Stimulated activated naive B cell treated with anti-CD40 and anti-IgM and Interleukin-4, amounts not matched to agents 10 μg/mL and 1 μg/mL and 100 μg/mL, for 72 hours (primary cell): ENCODE measurements at places on chromosomes 7 and 10.

- peaks cover 38% of the 10 kb centered on the region for H3K4me1 ChIP-seq
- no peak overlapping the region for H3K4me3 ChIP-seq
- peak overlapping the region; percentile 56 for H3K27ac ChIP-seq
- H3K36me3 ChIP-seq: no peaks in the 10 kb centered on the region
- no peak for DNase-seq
Observed at GRCh38 chr7:20200361-20200760, 16.8 kb downstream of the MACC1 start.

GRCh38 chr10:56466005-56466404 lies 104.9 kb upstream of the ZWINT start:
- no peaks in the 10 kb centered on the region for H3K4me1 ChIP-seq
- no peak for DNase-seq
- H3K27me3 ChIP-seq: no peaks in the 10 kb centered on the region
- H3K4me3 ChIP-seq: no peak overlapping the region
- H3K36me3 ChIP-seq: no peaks in the 10 kb centered on the region

- no peaks in the 10 kb centered on the region for H3K36me3 ChIP-seq
- H3K4me3 ChIP-seq: no peak overlapping the region
- H3K27ac ChIP-seq: no peak overlapping the region
- no peaks in the 10 kb centered on the region for H3K27me3 ChIP-seq
- peaks cover 15% of the 10 kb centered on the region for H3K4me1 ChIP-seq
Observed at GRCh38 chr7:36188906-36189305, 35.9 kb downstream of the EEPD1 start.

GRCh38 chr7:158446281-158446680 lies 141.3 kb downstream of the PTPRN2 start:
- peaks cover 5% of the 10 kb centered on the region for H3K27me3 ChIP-seq
- no peak for DNase-seq
- H3K4me1 ChIP-seq: no peaks in the 10 kb centered on the region
- H3K4me3 ChIP-seq: no peak overlapping the region
- H3K27ac ChIP-seq: no peak overlapping the region

GRCh38 chr7:28565980-28566379 lies 153.7 kb downstream of the CREB5 start:
- no peak for DNase-seq
- no peak overlapping the region for H3K4me3 ChIP-seq
- H3K4me1 ChIP-seq: peaks cover 10% of the 10 kb centered on the region
- peaks cover 7% of the 10 kb centered on the region for H3K27me3 ChIP-seq
- H3K27ac ChIP-seq: no peak overlapping the region

DNA sequence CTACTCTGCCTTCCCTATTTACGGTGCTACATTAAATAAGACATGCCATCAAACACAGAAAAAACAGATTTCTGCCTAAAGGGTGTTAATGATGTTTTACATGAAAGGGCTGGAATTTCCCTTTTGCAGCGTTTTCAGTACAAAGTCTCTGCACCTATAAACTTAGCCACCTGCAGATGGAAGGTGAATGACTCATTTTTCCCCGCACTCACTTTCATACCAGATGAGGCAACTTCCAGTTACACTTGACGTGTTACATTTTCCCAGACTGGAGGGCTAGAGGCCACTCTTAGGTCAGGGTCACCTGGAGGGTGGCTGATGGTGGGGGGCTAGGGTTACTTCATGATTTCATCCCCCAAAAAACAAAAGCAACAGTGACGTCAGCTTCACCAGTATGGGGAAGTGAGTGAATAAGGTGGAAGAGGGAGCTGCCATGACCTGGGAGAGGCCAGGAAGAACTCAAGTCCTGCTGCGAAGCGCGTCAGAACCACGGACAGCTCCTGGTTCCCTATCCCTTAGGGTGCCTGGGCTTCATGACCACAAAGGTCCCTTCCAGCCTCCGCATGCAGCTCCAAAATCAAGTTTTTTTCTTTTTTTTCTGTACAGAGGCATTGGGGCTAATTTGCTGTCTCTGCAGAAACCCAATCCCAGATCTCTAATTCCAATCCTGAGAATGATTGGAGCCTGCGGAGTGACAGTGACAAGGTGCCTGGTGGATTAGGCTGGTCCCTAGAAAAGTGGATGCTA lies 94.0 kb downstream of the ADARB2 start:
- no peak overlapping the region for H3K4me3 ChIP-seq
- H3K27me3 ChIP-seq: peaks cover 31% of the 10 kb centered on the region
- H3K4me1 ChIP-seq: peaks cover 11% of the 10 kb centered on the region
- peak; percentile 30 for DNase-seq
- H3K27ac ChIP-seq: peak overlapping the region; percentile 31

- no peak overlapping the region for H3K4me3 ChIP-seq
- no peaks in the 10 kb centered on the region for H3K36me3 ChIP-seq
- no peak overlapping the region for H3K27ac ChIP-seq
- H3K27me3 ChIP-seq: peaks cover 12% of the 10 kb centered on the region
Observed at GRCh38 chr10:71088054-71088453, 124.3 kb upstream of the UNC5B start.

DNA sequence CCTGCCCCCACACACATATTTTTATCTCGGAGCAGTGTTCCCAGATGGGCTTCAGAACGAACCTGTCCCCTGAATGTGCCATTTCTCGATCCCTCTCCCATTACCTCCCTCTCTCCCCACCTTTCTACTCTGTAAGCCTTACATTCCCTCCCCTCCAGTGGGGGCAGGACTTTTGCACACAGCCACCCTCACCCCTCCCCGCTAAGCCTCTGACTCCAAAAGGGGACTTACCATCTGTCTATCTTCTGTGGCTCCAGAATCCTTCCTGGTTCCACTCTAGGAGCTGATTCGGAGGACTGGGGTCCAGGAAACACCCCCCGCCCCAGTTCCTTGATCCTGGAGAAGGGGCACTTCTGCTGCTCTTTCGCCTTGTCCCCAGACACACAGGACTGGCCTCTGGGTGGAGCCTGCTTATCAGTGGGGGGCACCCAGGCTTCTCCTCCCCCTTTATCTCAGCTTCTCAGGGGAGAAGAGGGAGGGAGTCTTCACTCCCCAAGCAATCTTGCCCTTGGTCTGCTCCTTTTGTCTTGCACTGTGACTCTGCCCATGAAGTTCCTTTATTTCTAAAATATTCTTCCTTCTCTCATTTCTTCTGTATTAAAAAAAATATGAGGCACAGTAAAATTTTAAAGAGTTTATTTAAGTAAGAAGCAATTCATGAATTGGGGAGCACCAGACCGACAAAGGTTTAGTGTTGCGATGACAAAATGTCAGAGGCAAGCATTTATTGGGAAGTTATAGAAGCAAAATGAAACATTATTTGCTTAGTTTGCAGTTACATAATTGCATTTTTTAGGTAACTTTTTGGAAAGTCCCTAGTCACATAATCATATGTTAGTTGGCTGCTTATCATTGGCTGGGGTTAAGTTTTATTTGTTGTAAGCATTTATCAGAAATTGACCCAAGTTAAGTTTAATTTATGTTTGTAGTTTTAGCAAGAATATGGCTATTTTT lies at the start of gene KEL:
Gene KEL, minus strand, starts transcription at position 391 of the 954 bp plus-strand sequence. Its CDS starts 157 bp downstream, at position 234.
- H3K4me3 ChIP-seq: no peak within 1 kb of the TSS
- peaks cover 33% of the 10 kb centered on the region for H3K27me3 ChIP-seq
- no peak for DNase-seq

- peaks cover 13% of the 10 kb centered on the region for H3K36me3 ChIP-seq
- H3K4me3 ChIP-seq: peak within 1 kb of the TSS; percentile 100
- no peaks in the 10 kb centered on the region for H3K27me3 ChIP-seq
- peaks cover 49% of the 10 kb centered on the region for H3K4me1 ChIP-seq
Observed at GRCh38 chr10:103193107-103193819, at the start of gene NT5C2. TSS of gene NT5C2 (minus strand) at chr10:103193272. CDS start at chr10:103174958, 18,314 bp downstream.

GRCh38 chr10:43202657-43203447 lies 64.0 kb downstream of the RASGEF1A start:
- H3K4me1 ChIP-seq: peaks cover 4% of the 10 kb centered on the region
- no peak overlapping the region for H3K27ac ChIP-seq
- H3K4me3 ChIP-seq: peak overlapping the region; percentile 85

GRCh38 chr7:121931149-121931902 lies 58.4 kb downstream of the PTPRZ1 start:
- no peak overlapping the region for H3K27ac ChIP-seq
- no peaks in the 10 kb centered on the region for H3K4me1 ChIP-seq
- no peak overlapping the region for H3K4me3 ChIP-seq
- H3K27me3 ChIP-seq: no peaks in the 10 kb centered on the region

DNA sequence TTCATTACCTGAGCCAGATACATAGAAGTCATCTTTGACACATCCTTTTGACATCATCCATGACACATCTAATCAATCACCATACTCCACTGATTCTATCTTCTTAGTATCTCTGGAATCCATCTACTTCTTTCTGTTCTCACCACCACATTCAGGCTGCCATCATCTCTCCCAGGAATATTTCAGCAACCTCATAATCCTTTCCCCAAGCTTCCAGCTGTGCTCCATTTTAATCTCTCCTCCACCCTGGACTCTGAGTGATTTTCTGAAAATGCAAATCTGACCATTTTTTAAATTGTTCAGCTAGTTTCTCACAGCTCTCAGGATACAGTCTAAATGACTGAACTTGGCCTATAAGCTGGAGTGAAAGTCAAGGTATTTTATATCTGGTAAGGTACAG lies 2.5 kb upstream of the BTRC start:
- no peak overlapping the region for H3K4me3 ChIP-seq
- H3K4me1 ChIP-seq: peaks cover 9% of the 10 kb centered on the region
- DNase-seq: no peak
- H3K36me3 ChIP-seq: peaks cover 5% of the 10 kb centered on the region

GRCh38 chr7:151430391-151431205 lies 9.3 kb downstream of the CRYGN start:
- H3K4me3 ChIP-seq: no peak overlapping the region
- no peak for DNase-seq
- peaks cover 24% of the 10 kb centered on the region for H3K27me3 ChIP-seq
- H3K27ac ChIP-seq: no peak overlapping the region

- H3K27ac ChIP-seq: no peak overlapping the region
- no peaks in the 10 kb centered on the region for H3K27me3 ChIP-seq
- DNase-seq: no peak
- H3K4me3 ChIP-seq: no peak overlapping the region
- peaks cover 5% of the 10 kb centered on the region for H3K4me1 ChIP-seq
Observed at GRCh38 chr10:69073026-69073425, 14.9 kb upstream of the SRGN start.

DNA sequence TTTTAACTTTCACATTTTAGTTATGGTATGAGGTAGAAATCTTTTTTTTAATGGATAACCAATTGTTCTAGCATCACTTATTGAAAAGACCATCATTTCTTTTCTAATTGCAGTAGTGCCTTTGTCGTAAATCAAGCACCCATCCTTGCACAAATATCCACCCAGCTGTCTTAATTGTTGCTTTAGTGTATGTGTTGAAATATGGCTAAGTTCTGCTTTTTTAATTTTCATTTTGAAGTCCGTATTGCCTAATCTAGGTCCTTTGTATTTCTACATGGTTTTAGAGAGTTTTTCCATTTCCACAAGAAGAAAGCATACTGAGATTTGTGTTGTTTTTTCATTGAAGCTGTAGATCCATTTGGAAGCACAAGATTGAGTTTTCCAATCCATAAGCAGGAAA lies 259.6 kb upstream of the SEMA3E start:
- no peak overlapping the region for H3K4me3 ChIP-seq
- no peaks in the 10 kb centered on the region for H3K27me3 ChIP-seq
- no peaks in the 10 kb centered on the region for H3K36me3 ChIP-seq
- H3K4me1 ChIP-seq: no peaks in the 10 kb centered on the region
- no peak overlapping the region for H3K27ac ChIP-seq

DNA sequence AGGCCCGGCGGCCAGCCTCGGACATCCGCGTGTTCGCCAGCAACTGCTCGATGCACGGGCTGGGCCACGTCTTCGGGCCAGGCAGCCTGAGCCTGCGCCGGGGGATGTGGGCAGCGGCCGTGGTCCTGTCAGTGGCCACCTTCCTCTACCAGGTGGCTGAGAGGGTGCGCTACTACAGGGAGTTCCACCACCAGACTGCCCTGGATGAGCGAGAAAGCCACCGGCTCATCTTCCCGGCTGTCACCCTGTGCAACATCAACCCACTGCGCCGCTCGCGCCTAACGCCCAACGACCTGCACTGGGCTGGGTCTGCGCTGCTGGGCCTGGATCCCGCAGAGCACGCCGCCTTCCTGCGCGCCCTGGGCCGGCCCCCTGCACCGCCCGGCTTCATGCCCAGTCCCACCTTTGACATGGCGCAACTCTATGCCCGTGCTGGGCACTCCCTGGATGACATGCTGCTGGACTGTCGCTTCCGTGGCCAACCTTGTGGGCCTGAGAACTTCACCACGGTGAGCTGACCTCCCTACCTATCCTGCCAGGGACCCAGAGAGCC lies 656 bp downstream of the ASIC3 start:
- DNase-seq: no peak
- H3K4me3 ChIP-seq: no peak overlapping the region
- peaks cover 24% of the 10 kb centered on the region for H3K27me3 ChIP-seq
- H3K36me3 ChIP-seq: peaks cover 18% of the 10 kb centered on the region
- no peak overlapping the region for H3K27ac ChIP-seq

- no peak overlapping the region for H3K27ac ChIP-seq
- H3K36me3 ChIP-seq: peaks cover 30% of the 10 kb centered on the region
- DNase-seq: no peak
- no peak overlapping the region for H3K4me3 ChIP-seq
Observed at GRCh38 chr7:158911734-158912133, 55.4 kb downstream of the DYNC2I1 start.

GRCh38 chr10:29657719-29658274 lies 23.0 kb upstream of the SVIL start:
- H3K4me3 ChIP-seq: no peak overlapping the region
- H3K27ac ChIP-seq: no peak overlapping the region
- H3K4me1 ChIP-seq: peaks cover 17% of the 10 kb centered on the region
- no peaks in the 10 kb centered on the region for H3K27me3 ChIP-seq
- DNase-seq: no peak

- DNase-seq: no peak
- H3K4me1 ChIP-seq: no peaks in the 10 kb centered on the region
- no peak overlapping the region for H3K4me3 ChIP-seq
- no peaks in the 10 kb centered on the region for H3K27me3 ChIP-seq
Observed at GRCh38 chr10:53045315-53045714, 272.7 kb upstream of the MBL2 start.

GRCh38 chr10:123526356-123527064 lies 139.6 kb upstream of the GPR26 start:
- H3K27ac ChIP-seq: peak overlapping the region; percentile 26
- H3K4me3 ChIP-seq: peak overlapping the region; percentile 30
- H3K27me3 ChIP-seq: no peaks in the 10 kb centered on the region
- no peak for DNase-seq
- no peaks in the 10 kb centered on the region for H3K36me3 ChIP-seq
- peaks cover 23% of the 10 kb centered on the region for H3K4me1 ChIP-seq

DNA sequence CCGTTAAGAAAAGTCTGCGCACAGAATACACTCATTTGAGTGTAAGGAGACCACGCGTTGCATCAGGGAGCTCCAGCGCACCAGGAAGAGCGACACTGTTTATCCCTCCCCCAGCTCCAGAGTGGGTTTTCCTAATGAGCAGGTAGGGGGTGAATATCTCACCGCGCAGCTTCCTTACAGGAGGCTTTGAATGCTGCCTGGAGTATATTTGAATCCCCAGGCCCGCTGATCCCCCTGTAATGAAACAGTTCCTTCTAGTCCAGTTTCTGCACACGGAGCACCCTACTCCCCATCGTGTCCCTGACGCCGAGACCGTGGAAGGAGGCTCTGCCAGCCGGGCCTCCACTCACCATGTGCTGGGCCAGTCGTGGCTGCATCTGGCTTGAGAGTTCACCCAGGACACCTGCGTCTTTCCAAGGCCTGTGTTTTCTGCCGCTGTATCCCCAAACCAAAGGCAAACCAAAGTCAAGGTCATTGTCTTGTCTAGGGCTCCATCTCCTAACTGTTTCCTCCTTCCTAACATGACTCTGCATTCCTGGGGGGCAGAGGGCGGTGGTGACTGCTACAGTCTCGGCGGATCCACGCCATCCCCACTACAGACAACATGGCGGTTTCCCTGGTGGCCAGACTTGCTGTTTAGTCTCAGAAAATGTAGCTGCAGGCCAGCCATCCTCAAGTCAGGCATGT lies 167.8 kb downstream of the USP6NL start:
- H3K27me3 ChIP-seq: no peaks in the 10 kb centered on the region
- H3K36me3 ChIP-seq: peaks cover 8% of the 10 kb centered on the region
- no peak overlapping the region for H3K27ac ChIP-seq
